ENCODE measurements at places on chromosomes 2 and 18.

DNA sequence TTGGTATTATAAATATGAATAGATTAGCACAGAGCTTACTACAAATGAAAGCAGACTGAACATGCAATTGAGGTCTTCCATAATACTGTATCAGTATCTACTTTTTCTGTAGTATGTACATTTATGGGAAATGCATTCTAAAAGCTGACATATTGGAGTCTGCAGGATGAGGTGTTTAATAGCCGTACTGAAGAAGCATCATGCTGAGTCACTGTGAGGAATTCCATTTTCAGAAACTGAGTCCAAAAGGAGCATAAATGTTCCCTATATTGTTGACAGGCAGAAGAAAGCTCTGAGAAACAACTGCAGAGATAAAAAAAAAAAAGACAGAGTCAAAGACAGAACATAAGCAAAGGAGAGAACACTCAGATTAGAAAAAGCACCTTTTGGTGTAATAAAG, 366.7 kb upstream of the SPHKAP start:
- DNase-seq = no peak

GRCh38 chr2:57959390-57959789, 87.2 kb upstream of the VRK2 start:
- no peak for DNase-seq

DNA sequence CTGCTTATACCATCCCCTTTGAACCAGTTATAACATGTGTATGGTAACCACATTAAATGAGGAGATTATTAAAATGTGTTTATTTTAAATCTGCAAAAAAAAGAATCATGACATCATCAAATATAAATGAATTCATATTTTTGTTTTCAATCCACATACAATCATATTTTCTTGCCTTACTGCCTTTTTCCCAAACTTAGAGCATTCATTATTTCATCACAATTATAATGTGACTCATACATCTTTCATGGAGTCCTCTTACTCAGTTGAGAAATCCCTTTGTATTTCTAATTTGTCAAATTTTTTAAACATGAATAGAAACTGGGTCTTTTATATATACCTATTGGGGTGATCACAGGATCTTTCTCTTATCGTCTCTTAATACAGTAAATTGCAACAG, 909.6 kb downstream of the DSC3 start:
- DNase-seq = no peak

DNA sequence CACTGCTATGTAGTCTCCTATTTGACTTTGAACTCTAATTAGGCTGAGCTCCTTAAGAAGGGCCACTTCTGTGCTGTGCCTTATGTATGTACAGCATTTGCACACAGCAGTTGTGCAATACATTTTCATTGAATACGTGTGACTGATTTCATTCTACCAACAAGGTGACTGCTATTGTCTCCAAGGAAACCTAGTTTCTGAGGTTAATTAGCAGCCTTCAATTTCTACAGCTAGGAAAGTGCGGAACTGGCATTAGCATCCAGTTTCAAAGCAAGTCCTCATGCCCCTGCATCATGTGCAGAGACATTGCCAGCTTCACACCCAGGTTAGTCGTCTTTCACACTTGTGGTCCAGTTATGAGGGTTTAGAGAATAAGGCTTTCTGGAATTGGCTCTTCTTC, 58.6 kb downstream of the NCK2 start:
- no peak for DNase-seq

- DNase-seq = no peak
These were observed 29.5 kb downstream of the LAMA3 start for GRCh38 chr18:23718731-23719130.

GRCh38 chr2:12791906-12792305, 75.2 kb downstream of the TRIB2 start:
- DNase-seq = no peak

GRCh38 chr2:149000158-149000938, 38.2 kb upstream of the LYPD6B start:
- DNase-seq = no peak

DNA sequence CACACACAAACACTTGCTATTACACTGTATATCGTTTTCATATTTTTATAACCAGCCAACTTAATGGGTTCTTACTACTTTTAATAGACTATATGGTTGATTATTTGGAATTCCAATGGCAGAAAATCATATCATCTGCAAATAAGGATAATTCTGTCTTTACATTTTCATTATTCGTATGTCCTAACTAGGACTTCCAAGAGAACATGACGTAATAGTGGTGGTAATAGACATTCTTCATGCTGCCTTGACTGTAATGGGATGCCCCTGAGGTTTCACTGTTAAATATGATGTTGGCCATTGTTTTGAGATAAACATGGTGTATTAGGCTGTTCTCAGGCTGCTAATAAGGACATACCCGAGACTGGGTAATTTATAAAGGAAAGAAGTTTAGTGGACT, 45.2 kb downstream of the DYNAP start:
- no peak for DNase-seq

DNA sequence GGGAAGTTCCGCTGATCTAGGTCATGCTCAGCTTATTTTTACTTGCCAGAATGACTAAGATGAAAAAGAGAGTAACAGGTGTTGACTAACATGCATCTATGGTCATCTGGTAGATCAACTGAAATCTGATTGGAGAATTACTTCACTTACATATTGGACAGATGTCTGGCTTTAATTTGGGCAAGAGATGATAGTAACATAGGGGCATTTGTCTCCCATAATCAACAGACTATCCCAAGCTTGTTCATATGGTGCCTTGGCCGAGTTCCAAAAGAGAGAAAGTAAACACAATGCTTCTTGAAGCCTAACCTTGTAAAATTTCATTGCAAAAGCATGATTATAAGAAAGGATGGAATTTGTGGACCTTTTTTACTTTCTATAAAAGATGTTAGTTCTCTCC, 503.7 kb downstream of the ADCYAP1 start:
- DNase-seq = no peak

Data from HL-60 (cell line).